ENCODE measurements at places on chromosomes 2 and 18.

- no peak for DNase-seq
Observed at GRCh38 chr2:172095905-172096625, 6.6 kb downstream of the DLX2 start.

- peak; percentile 66 for DNase-seq
Observed at GRCh38 chr2:134078354-134078753, 175.5 kb upstream of the MGAT5 start.

GRCh38 chr2:203799908-203800307 lies 67.7 kb upstream of the CTLA4 start:
- no peak for DNase-seq

DNA sequence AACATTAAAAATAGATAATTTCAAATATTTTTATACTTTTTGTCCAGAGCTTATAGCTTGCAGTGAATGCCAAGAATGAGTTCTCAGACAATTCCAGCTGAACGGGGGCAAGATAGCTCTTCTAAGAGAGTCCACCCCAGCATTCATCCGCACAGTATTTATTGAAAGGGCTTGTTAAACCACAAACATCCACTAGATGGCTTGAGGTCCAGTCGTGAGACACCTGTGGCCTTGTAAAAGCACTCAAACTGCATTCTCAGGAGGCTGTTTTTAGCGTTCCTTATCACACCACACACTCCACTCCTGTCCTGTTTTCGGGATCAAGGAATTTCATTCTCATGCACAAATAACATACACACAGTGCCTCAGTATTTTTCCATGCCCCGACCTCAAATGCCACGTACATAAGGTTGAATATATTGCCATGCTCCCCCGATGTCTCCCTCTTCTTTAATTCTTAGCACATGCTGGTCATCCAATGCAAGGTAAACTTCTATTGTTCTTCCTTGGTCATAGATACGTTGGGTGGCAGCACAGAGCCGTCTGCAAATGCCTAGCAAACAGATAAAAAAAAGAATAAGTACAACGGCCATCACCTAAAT lies 47.4 kb downstream of the DNAJC10 start:
- DNase-seq: peak; percentile 8

DNA sequence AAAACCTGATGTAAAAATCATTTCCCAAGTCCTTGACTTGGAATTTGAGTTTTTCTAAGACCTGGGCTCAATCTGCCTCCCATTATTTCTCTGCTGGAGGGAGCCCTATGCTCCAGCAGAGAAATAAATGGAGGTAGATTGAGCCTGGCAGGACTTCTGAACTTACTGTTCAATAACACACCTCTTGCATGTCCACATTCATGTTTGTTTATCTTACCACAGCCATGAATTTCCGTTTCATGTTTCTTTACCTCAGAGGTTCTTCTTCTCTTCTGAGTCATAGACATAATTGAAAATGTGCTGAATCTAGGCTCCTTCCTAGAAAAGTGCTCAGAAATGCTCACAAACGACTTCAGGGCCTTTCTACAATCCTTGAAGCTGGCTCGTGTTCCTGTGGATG lies 170.8 kb downstream of the PMAIP1 start:
- DNase-seq: no peak

- peak; percentile 13 for DNase-seq
Observed at GRCh38 chr2:175880-176820, 87.7 kb downstream of the SH3YL1 start.

GRCh38 chr18:10320791-10321190 lies 133.6 kb upstream of the APCDD1 start:
- DNase-seq: no peak

DNA sequence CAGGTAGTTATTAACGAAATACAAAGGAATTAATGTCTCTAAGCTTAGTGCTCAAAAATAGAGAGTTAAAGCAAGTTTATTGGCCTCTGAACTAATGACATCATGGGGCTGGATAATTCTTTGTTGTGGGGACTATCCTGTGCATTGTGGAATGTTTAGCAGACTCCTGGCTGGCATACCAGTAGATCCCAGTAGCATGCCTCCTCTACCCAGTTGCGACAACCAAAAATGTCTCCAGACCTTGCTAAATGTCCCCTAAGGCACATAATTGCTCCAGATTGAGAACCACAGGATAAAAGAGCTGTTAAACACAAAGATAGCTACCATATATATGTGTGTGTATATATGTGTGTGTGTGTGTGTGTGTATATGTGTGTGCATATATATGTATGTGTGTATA lies 194.5 kb downstream of the ERBB4 start:
- no peak for DNase-seq

- no peak for DNase-seq
Observed at GRCh38 chr2:200741468-200742202, 70.1 kb upstream of the BZW1 start.

GRCh38 chr2:192010073-192010472 lies 163.2 kb upstream of the CAVIN2 start:
- DNase-seq: no peak

GRCh38 chr2:146927080-146927711 lies 917.6 kb upstream of the ACVR2A start:
- peak; percentile 54 for DNase-seq

DNA sequence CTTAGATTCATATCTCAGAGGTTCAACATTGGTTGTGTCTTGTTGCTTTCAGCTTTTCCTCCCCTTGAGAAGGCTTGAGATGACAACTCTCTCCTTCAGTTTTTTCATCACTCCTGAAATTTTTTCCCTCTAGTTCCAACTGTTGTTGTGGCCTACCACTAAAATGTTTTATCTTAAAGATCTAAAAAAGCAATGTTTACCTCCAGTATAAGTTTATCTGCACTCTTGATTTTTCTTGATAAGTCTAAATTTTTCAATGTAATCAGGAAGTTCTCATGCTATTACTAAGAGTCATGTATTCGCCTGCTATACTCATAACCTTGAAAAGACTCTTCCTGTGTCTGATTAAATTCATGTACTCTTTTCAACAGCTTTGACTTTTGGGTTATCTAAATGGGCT lies 366.3 kb upstream of the TFPI start:
- no peak for DNase-seq
